8988T (cell line): ENCODE measurements at places on chromosomes 11 and 22.

GRCh38 chr11:46835897-46836296 lies 10.2 kb downstream of the CKAP5 start:
- DNase-seq: no peak

DNA sequence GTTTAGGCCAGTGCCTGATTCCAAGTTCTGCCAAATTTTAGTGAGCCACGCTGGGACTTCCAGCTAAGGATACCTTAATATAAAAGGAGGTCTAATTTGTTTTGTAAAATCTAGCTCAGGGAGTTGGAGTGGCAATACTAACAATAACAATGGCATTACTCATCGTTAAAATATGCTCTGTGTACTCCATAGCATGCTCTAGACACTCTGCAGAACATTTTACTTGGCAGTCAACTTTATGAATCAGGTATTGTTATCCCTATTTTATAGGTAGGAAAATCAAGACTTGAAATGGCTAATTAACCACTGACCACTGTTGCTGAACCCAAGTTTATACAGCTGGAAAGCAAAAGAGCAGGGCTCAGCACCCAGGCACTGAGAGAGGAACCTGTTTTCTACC lies 485.0 kb upstream of the KIRREL3 start:
- DNase-seq: no peak

DNA sequence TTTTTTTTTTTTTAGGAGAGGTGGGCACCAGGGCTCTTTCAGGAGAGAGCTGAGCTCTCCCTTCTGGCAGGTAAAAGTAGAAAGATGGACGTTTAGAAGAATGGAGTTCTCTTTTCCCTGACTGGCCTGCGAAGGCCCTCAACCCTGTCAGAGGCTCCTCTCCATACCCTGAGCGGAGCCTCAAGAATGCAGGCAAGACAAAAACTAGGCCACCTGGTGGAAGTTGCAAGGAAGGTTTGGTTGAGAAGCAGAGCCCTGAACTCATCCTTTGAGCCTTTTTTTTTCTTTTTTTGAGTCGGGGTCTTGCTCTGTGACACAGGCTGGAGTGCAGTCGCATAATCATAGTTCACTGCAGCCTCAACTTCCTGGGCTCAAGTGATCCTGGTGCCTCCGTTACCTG lies 1.4 kb downstream of the OTOG start:
- peak; percentile 75 for DNase-seq

- no peak for DNase-seq
Observed at GRCh38 chr11:2214527-2215229, 43.1 kb upstream of the TH start.
